GM23338 (cell line): ENCODE measurements at places on chromosomes 2 and 18. TPM values are rescaled to one million over a fixed set of nuclear protein-coding genes. Genes with fewer than 3 reads are reported as not detected.
A peak's percentile ranks its signal among the peaks of the same experiment; 100 is the strongest.

The POMC gene
- total RNA-seq, result 7.8 and 12.3 TPM in 2 replicates

The AFF3 gene
- 1.4 and 5.9 TPM in 2 replicates for total RNA-seq

- no peak overlapping the region for H3K4me3 ChIP-seq
- no peaks in the 10 kb centered on the region for H3K36me3 ChIP-seq
- H3K27ac ChIP-seq, result no peak overlapping the region
- no peaks in the 10 kb centered on the region for H3K4me1 ChIP-seq
- H3K27me3 ChIP-seq, result no peaks in the 10 kb centered on the region
Measured at GRCh38 chr2:122636097-122636496, 880.6 kb downstream of the TSN start.

- no peaks in the 10 kb centered on the region for H3K27me3 ChIP-seq
- no peaks in the 10 kb centered on the region; the same call in 1 of the 2 replicates for H3K4me1 ChIP-seq
- no peak overlapping the region for H3K4me3 ChIP-seq
- peak; percentile 28 for DNase-seq
Measured at GRCh38 chr18:12744103-12744502, 41.3 kb downstream of the PSMG2 start.

DNA sequence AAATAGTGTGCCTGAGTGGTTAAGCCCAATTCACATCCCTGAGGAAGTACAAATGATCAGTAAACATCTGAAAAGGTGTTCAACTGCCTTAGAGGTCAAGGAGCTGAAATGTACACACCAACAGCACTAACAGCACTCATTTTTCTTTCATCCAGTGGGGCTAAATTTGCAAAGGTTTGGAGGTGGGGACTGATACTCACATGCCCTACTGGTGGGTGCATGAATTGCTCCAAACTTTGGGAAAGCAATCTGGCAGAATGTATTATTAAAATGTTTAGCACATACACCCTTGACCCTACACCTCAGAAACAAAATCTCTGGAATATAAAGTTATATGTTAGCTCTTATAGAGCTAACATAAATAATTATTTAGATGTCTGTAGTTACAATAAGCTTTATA, 19.0 kb upstream of the FAM178B start:
- peak; percentile 51 for DNase-seq
- no peaks in the 10 kb centered on the region for H3K36me3 ChIP-seq
- H3K4me1 ChIP-seq, result no peaks in the 10 kb centered on the region
- no peaks in the 10 kb centered on the region for H3K27me3 ChIP-seq
- H3K4me3 ChIP-seq, result no peak overlapping the region
- H3K27ac ChIP-seq, result no peak overlapping the region

The PPP1R1C gene
- 3.5 and 5.7 TPM in 2 replicates for total RNA-seq

GRCh38 chr18:51170664-51171063, 26.8 kb downstream of the MEX3C start:
- peaks cover 56% of the 10 kb centered on the region for H3K4me1 ChIP-seq
- no peak overlapping the region for H3K4me3 ChIP-seq
- 0 out of 2 replicates have a peak, but pooled peaks cover 2% of the 10 kb centered on the region for H3K36me3 ChIP-seq
- H3K27me3 ChIP-seq, result no peaks in the 10 kb centered on the region
- no peak for DNase-seq
- H3K27ac ChIP-seq, result peak overlapping the region; percentile 22; the same call in 1 of the 2 replicates

DNA sequence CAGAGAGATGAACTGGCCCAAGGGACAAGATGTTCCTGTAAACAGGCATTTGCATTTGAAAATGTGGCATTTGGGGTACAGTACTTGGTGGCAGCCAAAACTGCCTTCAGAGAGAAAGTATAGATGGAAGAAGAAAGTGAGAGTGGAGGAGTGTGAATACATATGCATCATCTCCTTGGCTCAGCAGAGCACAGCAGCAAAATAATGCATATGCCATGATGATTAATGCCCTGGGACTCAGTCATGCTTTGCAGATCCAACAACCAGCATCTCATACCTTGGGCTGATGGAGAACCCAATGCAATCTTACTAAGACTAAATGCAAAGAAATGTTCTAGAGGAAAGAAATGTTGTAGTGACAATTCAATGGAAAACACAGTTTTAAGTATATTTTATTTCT, 29.7 kb upstream of the CYTIP start:
- H3K27ac ChIP-seq, result no peak overlapping the region
- no peaks in the 10 kb centered on the region for H3K27me3 ChIP-seq
- no peak overlapping the region for H3K4me3 ChIP-seq
- no peaks in the 10 kb centered on the region for H3K36me3 ChIP-seq
- DNase-seq, result no peak
- no peaks in the 10 kb centered on the region for H3K4me1 ChIP-seq

DNA sequence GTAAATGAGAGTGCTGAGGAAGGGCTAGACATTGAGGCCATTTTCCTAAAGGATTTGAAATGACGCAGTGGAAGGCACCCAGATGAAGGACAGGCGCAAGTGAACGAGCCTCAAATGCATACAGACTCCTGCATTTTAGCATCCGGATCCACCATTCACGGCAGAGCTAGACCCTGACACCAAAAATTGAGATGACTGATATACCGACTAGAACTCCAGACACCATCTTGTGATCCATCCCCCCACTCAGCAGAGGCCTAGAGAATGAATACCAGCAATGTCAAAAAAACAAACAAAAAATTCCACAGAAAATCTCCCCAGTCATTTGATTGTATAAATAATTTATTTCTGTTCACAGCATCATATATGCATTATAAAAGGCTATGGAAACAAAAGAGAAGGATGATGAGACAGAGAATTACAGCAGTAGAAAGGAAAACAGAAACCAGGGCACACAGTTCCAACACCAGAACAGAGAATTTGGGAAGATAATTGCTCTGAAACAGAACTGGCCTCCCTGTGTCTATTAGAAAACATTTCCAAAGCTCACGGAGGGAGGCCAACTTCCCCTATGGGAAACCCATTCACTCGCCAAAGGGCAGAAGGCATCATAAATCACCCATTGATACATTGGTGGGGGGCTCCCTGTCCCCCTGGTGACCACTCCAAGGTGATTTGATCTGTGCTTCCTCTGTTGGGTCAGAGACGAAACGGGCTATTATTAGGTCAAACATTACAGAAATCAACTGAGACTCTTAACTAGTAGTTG, 4.0 kb downstream of the ARL4C start:
- H3K4me1 ChIP-seq, result peaks cover 20% of the 10 kb centered on the region
- H3K4me3 ChIP-seq, result no peak overlapping the region
- H3K27ac ChIP-seq, result no peak overlapping the region
- H3K27me3 ChIP-seq, result peaks cover 23% of the 10 kb centered on the region
- DNase-seq, result no peak
- no peaks in the 10 kb centered on the region for H3K36me3 ChIP-seq

- no peak overlapping the region for H3K4me3 ChIP-seq
- H3K4me1 ChIP-seq, result no peaks in the 10 kb centered on the region
- no peaks in the 10 kb centered on the region for H3K27me3 ChIP-seq
Measured at GRCh38 chr18:41666231-41666630, 288.8 kb upstream of the PIK3C3 start.

DNA sequence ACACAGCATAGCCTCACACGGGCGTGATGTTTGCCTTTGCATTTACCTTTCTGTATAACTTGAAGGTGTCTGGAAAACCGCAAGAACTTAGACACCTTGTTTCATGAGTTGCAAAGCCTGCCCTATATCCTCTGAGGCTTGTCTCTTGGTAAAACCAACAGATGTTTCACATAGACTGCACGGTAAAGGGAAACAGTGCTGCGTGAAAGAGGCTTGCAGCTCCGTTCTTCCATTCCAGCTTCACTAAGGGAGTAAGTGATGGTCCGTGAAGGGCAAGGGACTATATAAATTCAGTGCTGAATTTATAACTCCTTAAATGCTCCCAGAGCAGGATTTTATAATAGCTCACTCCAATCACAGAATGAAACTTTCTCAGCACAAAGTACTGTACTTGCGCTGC, 360.5 kb downstream of the SOX11 start:
- H3K4me1 ChIP-seq, result peaks cover 10% of the 10 kb centered on the region; the same call in 1 of the 2 replicates
- H3K27me3 ChIP-seq, result no peaks in the 10 kb centered on the region
- H3K27ac ChIP-seq, result no peak overlapping the region
- H3K4me3 ChIP-seq, result no peak overlapping the region
- no peak for DNase-seq
- no peaks in the 10 kb centered on the region for H3K36me3 ChIP-seq

DNA sequence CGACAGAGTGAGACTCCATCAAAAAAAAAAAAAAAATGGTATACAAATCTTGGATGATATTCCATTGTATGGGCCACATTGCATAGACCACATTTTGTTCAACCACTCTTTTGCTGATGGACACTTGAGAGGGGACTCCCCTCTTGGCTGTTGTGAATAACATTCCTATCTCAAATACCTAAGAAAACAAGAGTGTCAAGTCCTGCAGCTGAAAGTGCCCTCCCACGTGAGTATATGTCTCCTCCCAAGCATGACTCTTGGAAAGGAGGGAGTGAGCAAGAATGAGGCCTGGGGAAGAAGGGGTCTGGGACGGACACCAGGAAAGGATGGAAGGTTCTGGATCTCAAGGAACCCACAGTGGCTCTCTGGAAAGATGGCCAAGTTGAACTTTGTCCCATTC, 36.0 kb upstream of the NPAS2 start:
- H3K36me3 ChIP-seq, result no peaks in the 10 kb centered on the region
- H3K27ac ChIP-seq, result no peak overlapping the region
- no peak for DNase-seq
- no peaks in the 10 kb centered on the region; the same call in 1 of the 2 replicates for H3K4me1 ChIP-seq
- no peaks in the 10 kb centered on the region for H3K27me3 ChIP-seq
- H3K4me3 ChIP-seq, result no peak overlapping the region

DNA sequence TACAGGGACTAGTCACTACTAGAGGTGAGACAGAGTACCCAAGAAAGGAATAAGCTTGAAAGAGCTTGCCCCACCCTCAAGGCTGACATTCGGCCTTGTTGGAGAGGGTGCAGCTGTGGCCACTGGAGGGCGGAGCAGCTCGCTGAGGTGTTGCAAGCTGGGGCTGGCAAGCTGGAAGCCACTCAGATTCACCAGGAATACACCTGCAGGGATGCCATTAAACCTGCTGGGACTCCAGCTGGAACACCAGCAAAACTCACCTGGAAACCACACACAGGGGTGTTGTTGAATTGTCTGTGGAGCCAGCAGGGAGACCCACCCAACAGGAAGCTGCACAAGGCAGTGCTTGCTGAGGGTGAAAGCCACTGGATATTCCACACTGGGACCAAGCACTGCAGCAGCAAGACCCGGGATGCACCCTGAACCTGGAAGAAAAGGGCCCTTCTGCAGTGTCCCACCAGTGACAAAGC, 26.1 kb downstream of the KCTD18 start:
- H3K27me3 ChIP-seq, result no peaks in the 10 kb centered on the region
- H3K4me1 ChIP-seq, result peaks cover 14% of the 10 kb centered on the region
- H3K36me3 ChIP-seq, result no peaks in the 10 kb centered on the region
- H3K27ac ChIP-seq, result no peak overlapping the region

The CREG2 gene
- total RNA-seq, result 0.12 and 2.6 TPM in 2 replicates

GRCh38 chr2:207269038-207269437, 103.3 kb upstream of the KLF7 start:
- no peak overlapping the region for H3K4me3 ChIP-seq
- peaks cover 5% of the 10 kb centered on the region; the same call in 1 of the 2 replicates for H3K4me1 ChIP-seq
- H3K36me3 ChIP-seq, result no peaks in the 10 kb centered on the region
- H3K27me3 ChIP-seq, result no peaks in the 10 kb centered on the region

The TUBB8B gene
- total RNA-seq, result 1.0 and 3.6 TPM in 2 replicates

The MSH2 gene
- total RNA-seq, result 249 and 261 TPM in 2 replicates

GRCh38 chr18:3457261-3457724, 7.3 kb downstream of the TGIF1 start:
- peaks cover 57% of the 10 kb centered on the region for H3K4me1 ChIP-seq
- DNase-seq, result no peak
- peaks cover 19% of the 10 kb centered on the region; the same call in 1 of the 2 replicates for H3K36me3 ChIP-seq
- H3K27ac ChIP-seq, result peak overlapping the region; percentile 83
- H3K4me3 ChIP-seq, result no peak overlapping the region
- H3K27me3 ChIP-seq, result no peaks in the 10 kb centered on the region

The PLA2R1 gene
- total RNA-seq, result 0.78 and 1.2 TPM in 2 replicates

DNA sequence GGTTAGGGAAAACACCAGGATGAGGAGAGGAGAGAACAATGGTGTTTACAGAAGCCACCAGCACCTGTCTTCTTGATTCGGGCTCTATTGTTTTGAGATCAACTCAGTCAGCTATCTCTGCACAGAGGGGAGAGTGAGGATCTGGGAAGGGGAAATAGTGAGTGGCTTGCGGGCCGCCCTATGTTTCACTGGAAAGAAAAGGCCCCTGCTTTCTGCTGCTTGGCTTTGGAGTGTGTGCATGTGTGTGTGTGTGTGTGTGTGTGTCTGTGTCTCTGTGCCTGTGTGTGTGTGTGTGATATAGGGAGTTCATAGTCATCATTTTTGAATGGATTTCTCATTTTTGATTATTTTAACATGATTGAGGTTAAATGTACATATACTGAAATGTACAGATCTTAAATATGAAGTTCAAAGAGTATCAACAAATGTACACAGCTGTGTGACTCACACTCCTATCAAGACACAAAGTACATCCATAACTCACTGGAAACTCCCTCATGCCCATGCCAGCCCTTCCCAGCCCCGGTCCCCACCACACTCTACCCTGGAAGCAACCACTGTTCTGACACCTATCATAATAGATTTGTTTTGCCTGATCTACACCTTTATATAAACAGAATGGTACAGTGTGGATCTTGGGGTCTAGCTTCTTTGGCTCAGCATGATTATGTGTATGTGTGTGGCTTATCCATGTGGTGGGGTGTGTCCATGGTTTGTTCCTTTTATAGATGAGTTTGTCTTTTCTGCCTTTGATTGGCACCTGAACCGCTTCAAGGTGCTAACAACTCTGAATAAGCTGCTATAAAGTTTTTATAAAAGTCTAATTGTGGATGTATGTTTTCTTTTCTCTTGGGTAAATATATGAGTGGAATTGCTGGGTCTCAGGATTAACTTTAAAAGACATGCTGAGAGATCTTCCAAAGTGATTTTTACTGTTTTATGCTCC, 258.3 kb downstream of the SETBP1 start:
- no peaks in the 10 kb centered on the region for H3K27me3 ChIP-seq
- H3K4me1 ChIP-seq, result peaks cover 13% of the 10 kb centered on the region
- no peak overlapping the region for H3K27ac ChIP-seq

DNA sequence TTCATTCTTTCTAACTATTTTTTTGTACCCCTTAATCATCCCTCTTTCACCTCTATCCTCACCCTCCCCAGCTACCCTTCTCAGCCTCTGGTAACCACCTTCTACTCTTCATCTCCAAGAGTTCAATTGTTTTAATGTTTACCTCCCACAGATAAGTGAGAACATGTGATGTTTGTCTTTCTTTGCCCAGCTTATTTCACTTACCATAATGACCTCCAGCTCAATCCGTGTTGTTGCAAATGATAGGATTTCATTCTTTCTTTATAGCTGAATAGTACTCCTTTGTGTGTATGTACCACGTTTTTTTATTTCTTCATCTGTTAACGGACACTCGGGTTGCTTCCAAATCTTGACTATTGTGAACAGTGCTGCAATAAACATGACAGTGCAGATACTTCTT, 22.1 kb upstream of the TMEM37 start:
- H3K4me1 ChIP-seq, result no peaks in the 10 kb centered on the region
- no peak for DNase-seq

- no peak overlapping the region for H3K27ac ChIP-seq
- no peak overlapping the region for H3K4me3 ChIP-seq
- DNase-seq, result no peak
- H3K27me3 ChIP-seq, result no peaks in the 10 kb centered on the region
Measured at GRCh38 chr2:102726128-102727087, 35.4 kb upstream of the TMEM182 start.

The FOXD4L1 gene
- total RNA-seq, result not detected in 2 replicates

The AKAIN1 gene
- total RNA-seq, result not detected in 2 replicates
